ENCODE measurements at places on chromosomes 2 and 18.

GRCh38 chr2:177161741-177162460 lies 50.7 kb upstream of the HNRNPA3 start:
- peak; percentile 15 for DNase-seq

- no peak for DNase-seq
These were observed 57.9 kb downstream of the TNS1 start for GRCh38 chr2:217944923-217945322.

DNA sequence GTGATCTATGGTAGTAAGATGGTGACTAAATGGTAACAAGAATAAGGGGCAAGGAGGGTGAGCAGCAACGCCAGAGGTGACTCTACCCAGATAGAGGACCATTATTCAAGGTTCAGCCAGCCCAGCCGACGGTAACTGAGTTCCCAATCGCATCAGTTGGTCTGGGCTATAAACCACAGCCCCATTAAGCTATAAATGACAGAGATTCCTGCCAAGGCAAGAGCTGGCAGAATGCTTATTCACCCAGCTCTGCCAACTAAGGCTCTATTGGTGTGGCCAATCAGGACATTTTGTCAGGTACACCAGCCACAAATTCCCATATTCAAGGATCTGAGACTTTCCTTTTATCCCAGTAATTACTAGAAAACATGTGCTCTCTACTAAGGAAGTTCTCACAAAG lies 3.6 kb downstream of the CHN1 start:
- no peak for DNase-seq

DNA sequence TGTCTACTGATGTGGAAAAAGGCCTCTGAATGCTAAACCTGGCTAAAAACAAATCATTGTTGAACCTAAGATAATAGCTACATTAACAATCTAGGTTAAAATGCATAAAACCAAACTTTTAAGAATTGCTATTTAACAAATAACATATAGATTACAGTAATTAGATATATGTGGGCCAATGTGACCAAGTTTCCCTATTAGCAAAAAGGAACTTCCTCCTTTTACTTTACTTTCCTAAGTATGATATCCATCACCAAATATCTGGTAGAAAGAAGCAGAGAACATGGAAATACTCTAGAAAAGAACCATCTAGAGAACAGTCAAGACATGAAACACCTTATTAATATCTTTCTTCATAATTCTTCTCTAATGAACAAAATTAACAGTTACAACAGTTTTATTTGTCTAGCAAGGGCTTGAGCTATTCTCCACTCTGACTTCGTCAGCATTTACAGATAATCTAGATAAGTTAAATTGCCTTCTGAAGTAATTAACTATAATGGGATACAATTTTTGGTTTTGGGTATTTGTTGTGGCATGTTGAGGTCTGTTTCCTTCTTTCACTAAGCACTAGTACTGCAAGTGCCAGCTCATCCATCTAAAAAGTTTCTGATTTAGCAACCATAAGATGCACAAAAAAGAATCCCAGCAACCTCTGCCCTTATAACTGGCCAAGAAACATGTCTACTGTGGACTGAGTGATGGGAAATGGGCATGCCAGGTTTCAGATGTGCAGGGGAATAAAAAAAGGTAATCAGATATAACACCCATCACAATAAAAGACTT lies 53.3 kb downstream of the MEMO1 start:
- DNase-seq: no peak

- DNase-seq: no peak
These were observed 4.9 kb downstream of the FKBP1B start for GRCh38 chr2:24054366-24055010.

DNA sequence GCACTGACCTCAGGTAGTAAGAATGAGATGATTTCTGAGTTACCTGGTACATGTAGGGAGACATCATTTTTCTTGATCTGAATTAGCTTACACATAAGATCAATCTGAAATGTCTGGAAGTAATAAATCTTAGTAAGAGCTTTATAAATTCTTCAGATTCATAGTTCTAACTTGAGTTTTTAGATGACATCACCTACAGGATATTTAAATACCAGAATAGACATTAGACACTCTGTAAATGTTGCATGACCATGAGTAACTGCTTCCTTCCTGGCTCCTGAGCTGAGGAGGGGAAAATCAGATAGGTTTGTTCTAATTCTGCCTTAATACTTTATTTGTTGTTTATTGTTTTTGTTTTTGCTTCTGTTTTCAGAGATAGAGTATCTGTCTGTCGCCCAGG lies 181.8 kb downstream of the PHLPP1 start:
- DNase-seq: no peak

DNA sequence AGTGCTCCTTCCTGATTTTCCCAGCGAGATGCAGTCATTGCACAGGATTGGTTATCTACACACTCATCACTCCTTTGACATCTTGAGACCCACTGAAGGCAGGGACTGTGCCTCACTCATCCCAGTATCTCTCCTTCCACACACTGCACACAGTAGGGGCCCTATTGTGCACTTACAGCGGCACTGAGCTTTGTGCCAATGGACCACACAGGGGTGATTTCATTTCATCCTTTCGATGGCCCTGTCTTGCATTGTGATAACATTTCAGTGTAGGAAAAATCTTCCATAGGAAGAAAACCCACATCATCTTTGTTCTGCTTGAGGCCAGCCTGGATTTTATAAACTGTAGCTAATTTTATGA lies 11.0 kb upstream of the LRRFIP1 start:
- no peak for DNase-seq

DNA sequence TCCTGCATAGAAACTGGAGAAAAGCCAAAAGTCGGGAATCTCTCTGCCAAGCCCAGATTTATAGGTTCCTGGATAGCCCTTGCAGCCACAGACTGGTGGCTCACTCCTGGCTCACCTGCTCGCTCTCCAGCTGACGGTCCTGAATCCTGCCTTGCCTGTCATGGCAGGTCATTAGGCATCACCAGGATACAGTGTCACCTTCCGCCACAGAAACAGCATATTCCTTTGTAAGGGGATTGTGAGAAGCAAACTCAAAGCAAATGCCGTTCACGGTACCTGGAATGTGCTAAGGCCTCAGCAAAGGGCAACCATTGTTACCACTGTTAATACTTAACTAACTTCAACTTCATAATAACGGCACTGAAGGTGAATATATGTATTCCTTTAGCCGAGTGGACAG lies 57.1 kb upstream of the GPR45 start:
- no peak for DNase-seq
